ENCODE measurements at places on chromosomes 7 and 10. TPM values are rescaled to one million over a fixed set of nuclear protein-coding genes. Genes with fewer than 3 reads are reported as not detected.

The MMS19 gene
- total RNA-seq: 89.7 TPM

The UPK3B gene
- 2.1 TPM for total RNA-seq

The GBX1 gene
- not detected for total RNA-seq

The TAS2R39 gene
- total RNA-seq: not detected

The KEL gene
- total RNA-seq: 0.94 TPM

The THSD7A gene
- not detected for total RNA-seq

The CCDC136 gene
- 13.8 TPM for total RNA-seq

The COL1A2 gene
- 0.23 TPM for total RNA-seq

The AKR1C4 gene
- not detected for total RNA-seq

The CPA5 gene
- 9.4 TPM for total RNA-seq

The PNLIPRP1 gene
- total RNA-seq: not detected

The PDE6C gene
- total RNA-seq: not detected

The OLAH gene
- total RNA-seq: 0.45 TPM
